ENCODE measurements at places on chromosomes 4 and X.

- no peak for DNase-seq
These were observed 170.7 kb upstream of the ZCCHC13 start for GRCh38 chrX:74133156-74133796.

GRCh38 chr4:182449186-182449929 lies 206.2 kb downstream of the TENM3 start:
- DNase-seq: no peak

GRCh38 chrX:107766470-107767150 lies 9.0 kb downstream of the TSC22D3 start:
- DNase-seq: no peak

GRCh38 chr4:81164623-81165416 lies 50.2 kb downstream of the PRKG2 start:
- no peak for DNase-seq

- DNase-seq: no peak
These were observed 8.3 kb downstream of the NSD2 start for GRCh38 chr4:1879485-1879884.

DNA sequence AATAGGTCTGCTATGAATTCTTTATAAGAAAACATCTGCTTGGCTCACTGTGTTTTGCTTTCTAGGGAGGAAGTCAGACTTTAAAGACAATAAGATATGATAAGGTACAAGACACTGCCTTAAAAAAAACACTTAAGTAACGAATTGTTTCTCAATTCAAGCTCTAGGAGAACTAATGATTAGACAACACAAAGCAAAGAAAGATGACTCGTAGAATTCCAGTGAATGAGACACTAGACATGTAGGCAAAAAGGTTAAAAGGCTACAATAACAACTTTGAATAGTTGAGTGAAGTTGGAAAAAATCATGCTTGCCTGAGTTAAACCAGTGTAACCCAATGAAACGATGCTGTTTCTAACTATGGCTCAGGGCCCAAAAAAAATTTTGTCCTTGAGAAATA lies 344.4 kb upstream of the ACTRT1 start:
- no peak for DNase-seq

DNA sequence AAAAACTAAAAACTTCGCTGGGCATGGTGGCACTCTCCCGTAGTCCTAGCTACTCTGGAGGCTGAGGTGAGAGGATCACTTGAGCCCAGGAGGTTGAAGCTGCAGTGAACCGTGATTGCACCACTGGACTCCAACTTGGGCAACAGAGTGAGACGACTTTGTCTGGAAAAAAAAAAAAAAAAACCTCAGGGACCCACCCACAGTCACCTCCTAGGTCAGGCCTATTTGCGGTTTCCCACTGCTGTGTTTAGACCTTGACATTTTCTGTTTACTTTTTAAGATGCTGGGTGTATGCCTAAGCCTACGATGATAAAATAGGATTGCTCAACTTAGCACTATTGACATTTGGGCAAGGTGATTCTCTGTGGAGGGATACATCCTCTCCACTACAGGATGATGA lies 197.4 kb upstream of the TBL1X start:
- no peak for DNase-seq

DNA sequence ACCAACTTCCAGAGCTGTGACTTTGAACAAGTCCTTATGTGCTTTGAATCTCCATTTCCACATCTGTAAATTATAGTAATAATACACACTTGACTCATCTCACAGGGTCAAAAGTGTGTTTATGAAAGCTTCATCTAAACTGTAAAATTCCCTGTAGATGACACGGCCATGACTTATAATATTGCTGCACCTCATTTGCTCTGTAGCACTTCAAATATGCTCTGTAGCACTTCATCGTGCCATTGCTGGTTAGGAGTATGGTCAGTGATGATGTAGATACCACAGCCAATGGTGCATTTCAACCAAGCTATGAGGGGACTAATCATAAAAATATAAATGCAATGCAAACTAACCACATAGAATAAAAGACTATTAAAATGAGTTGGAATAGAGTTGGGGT lies 318.6 kb downstream of the ANK2 start:
- DNase-seq: no peak

DNA sequence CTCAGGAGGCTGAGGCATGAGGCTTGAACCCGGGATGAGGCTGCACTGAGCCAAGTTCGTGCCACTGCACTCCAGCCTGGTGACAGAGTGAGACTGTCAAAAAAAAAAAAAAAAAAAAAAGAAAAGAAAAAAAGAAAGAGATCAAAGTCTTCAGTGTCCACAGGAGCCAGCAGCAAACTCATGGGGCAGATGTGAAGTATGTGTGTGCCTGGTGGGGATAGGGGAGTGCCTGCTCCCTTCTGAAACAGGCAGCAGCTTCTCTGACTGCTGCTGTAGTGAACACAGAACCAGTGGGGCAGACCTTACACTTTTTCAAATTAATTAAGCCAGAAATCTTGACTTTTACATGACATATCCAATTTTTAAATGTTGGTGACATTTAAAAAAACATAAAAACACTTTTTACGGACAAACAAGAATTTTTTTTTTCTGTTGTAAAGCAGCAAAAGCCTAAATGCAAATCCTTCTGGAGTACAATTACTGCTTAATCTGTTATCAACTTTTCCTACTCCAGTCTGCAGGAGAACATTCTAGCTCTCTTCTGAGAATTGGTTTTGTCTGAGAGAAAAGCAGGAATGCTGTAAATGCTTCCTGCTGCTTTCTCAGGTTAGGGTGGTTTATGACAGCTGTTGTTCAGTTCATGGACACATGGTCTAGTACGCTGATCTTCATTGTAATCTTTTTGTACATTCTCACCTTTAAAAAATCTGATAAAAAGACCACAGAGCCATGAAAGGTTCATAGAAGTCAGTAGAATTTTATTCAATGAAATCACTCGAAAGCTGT lies 311.1 kb downstream of the CAMK2D start:
- no peak for DNase-seq

GRCh38 chr4:87399148-87399547 lies 8.2 kb upstream of the HSD17B11 start:
- no peak for DNase-seq

- peak; percentile 30 for DNase-seq
These were observed 10.9 kb upstream of the NALF2 start for GRCh38 chrX:69493193-69493592.

DNA sequence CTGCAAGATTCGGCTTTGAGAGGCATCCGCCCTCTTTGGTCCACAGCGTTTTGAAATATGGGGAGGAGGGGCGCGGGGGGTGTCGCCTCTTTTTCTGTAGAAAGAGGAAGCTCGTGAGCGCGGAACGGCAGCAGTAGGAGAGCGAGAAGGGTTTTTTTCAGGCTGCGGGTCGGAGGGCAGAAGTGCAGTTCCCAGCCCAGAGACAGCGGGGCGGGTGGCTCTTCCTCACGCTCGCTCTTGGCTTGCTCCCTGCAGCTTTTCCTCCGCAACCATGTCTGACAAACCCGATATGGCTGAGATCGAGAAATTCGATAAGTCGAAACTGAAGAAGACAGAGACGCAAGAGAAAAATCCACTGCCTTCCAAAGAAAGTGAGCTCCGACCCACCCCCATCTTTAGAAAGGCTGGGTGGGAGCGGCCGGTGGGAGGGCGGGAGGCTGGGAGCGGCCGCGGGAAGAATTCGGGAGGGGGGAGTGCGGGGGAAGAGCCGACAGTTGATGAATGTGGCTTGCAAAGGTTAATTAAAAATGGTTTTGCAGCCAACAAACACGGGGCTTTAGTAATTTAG lies 1.2 kb downstream of the TMSB4X start:
- no peak for DNase-seq

GRCh38 chr4:76458825-76459224 lies 23.8 kb downstream of the SHROOM3 start:
- DNase-seq: no peak
